ENCODE measurements at places on chromosomes 4 and X.
A peak's percentile ranks its signal among the peaks of the same experiment; 100 is the strongest.

- DNase-seq: peak; percentile 63
Measured at GRCh38 chrX:103831803-103832544, at the start of gene RAB9B. TSS of gene RAB9B (minus strand) at chrX:103832257. CDS start at chrX:103825784, 6,473 bp downstream.

DNA sequence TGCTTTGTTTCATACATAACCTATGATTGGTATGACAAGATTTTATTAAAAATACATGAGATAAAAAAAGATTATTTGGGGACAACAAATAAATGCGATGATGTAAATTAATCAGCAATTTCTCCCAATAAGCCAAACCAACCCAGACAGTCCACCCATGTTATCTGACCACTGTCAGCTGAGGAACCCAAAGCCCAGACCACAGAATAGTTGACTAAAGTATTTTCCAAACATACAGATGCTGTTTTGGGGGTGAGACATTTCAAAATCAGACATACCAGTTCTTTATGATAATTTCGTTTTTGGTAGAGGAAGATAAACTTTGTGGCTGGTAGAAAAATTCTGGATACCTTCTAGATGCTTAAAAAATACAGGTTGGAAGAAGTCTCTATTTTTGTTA is 650.8 kb upstream of the FAM241A start:
- DNase-seq: no peak

- no peak for DNase-seq
Measured at GRCh38 chr4:535181-535923, 36.3 kb downstream of the PIGG start.

DNA sequence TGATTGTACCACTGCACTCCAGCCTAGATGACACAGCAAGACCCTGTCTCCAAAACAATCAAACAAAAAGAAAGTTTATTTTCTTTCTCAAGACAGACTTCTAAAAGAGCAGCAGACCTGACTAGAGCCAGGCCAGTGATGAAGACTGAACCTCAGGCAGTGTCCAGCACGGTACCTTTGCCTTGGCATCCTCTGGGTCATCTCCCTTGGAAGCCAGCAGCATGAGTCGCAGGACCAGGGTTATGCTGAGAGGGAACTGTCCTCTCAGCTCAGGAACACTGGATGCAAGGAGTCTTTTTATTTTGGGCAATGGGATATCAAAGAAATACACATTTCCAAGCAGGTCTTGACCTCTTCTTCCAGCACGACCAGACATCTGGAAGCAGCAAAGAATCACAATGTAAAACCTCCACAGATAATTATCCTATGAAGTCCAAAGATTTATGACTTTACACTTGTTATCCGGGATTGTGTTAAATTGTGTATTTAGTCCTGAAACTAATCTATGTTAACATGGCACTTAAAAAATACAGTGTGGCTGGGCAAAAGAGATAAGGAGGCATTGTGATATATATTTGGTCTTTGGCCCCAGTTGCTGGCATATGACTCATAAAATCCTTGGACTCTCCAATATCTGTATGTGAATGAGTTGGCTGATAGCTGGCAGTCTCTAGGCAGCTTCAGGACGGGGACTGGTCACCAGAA is 66.0 kb upstream of the DDX60 start:
- no peak for DNase-seq

- no peak for DNase-seq
Measured at GRCh38 chrX:113800955-113801354, 782.9 kb upstream of the HTR2C start.

DNA sequence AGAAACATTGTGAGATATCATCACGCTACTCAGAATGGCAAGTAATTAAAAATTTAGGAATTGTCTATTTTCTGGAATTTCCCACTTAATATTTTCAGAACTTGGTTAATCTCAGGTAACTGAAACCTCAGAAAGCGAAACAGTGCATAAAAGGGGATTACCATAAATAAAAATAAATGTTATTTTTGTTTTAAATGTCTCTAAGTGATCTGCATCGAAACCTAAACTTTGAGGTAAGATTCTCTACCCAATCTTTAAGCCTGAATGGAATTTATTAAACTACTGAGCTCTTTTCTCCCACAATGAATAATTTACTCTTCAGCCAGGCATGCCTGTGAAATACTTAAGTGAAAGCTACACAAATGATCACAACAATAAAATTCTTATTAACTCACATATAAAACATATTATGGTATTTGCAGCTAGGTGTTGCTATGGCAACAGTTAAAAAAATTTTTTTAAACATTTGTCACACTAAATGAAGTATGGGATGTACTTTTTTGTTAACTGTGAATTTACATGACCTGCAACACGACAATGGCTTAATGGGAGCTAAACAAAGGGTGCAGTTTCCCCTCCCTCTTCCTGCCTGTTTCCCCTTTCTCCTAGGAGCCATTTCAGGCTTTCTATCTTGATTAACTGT is 220.2 kb upstream of the PRPS2 start:
- DNase-seq: no peak

- no peak for DNase-seq
Measured at GRCh38 chrX:109974906-109975655, 27.8 kb upstream of the TMEM164 start.

- no peak for DNase-seq
Measured at GRCh38 chrX:7261672-7262332, 113.8 kb upstream of the PUDP start.
